Chondrocyte (in vitro differentiated cells): ENCODE measurements at places on chromosomes 7 and 10. TPM values are rescaled to one million over a fixed set of nuclear protein-coding genes. Genes with fewer than 3 reads are reported as not detected.

DNA sequence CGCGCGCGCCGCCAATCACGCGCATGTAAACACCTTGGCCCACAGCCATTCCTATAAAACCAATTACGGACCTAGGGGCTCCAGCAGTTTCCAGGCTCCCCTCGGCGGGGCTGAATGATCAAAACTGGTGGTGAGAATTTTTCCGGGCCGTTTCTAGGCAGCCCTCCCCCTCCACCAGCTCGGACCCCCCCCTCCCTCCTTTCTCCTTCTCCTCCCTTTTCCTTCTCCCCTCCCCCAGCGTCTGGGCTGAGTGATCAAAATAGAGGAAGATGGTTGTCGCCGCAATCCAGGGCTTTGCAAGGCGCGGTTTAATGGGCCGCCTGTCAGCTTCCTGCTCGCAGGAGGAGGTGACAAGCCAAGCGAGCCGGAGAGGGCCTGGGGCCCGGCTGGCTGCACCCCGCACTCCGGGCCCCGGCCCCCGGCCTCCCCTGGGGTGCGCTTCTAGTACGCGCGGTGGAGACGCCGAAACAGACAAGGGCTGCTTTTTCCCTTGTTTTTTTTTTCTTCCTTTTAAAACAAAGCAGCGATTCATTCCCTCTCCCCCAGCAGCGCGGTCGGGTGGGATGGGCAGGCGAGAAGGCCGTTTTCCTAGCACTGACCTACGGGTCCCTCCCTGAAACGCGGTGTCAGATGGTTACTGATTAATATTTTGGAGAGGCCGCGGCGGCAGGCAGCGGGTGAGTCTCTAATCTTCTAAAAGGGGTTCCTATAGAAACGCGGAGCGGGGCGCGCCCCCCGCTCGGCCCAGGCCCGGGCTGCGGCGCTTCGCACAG lies 528 bp upstream of the TNRC18 start:
- DNase-seq = no peak
- peak overlapping the region; percentile 98 for H3K27ac ChIP-seq
- peaks cover 6% of the 10 kb centered on the region for H3K4me1 ChIP-seq
- no peaks in the 10 kb centered on the region for H3K27me3 ChIP-seq

Gene HMX3
- not detected in 3 replicates for total RNA-seq

DNA sequence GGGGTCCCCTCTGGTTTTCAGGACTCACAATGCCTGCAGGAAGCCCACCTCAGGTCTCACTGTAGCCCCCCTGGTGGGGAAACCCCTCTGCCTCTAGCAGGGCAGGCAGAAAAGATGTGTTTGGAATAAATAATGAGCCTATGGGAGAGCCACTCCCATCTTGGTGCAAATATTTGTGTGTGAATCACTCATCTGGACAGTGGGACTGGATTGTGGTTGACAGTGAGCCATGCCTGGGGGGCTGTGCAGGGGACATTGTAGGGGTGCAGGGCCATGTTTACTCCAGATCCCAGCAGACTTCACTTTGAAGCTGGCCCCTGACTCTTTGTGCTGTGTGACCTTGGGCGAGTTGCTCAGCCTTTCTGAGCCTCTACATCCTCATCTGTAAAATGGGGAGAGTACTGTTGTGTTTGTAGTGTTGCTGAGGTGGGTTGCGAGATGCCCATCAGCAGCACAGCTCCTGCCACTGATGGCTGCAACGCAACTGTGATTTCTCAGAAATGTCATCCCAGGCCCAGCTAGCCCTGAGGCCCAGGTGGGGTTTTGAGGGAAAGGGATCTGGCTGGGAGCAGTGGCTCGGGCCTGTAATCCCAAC lies 20.7 kb downstream of the GTF2IRD1 start:
- peak overlapping the region; percentile 17 for H3K27ac ChIP-seq
- H3K27me3 ChIP-seq = no peaks in the 10 kb centered on the region
- H3K4me1 ChIP-seq = peaks cover 56% of the 10 kb centered on the region
- H3K4me3 ChIP-seq = no peak overlapping the region
- H3K36me3 ChIP-seq = no peaks in the 10 kb centered on the region

GRCh38 chr10:50275650-50276235 lies 24.4 kb upstream of the ASAH2 start:
- no peak for DNase-seq
- no peaks in the 10 kb centered on the region for H3K4me1 ChIP-seq
- H3K27me3 ChIP-seq = peaks cover 48% of the 10 kb centered on the region
- H3K27ac ChIP-seq = no peak overlapping the region

DNA sequence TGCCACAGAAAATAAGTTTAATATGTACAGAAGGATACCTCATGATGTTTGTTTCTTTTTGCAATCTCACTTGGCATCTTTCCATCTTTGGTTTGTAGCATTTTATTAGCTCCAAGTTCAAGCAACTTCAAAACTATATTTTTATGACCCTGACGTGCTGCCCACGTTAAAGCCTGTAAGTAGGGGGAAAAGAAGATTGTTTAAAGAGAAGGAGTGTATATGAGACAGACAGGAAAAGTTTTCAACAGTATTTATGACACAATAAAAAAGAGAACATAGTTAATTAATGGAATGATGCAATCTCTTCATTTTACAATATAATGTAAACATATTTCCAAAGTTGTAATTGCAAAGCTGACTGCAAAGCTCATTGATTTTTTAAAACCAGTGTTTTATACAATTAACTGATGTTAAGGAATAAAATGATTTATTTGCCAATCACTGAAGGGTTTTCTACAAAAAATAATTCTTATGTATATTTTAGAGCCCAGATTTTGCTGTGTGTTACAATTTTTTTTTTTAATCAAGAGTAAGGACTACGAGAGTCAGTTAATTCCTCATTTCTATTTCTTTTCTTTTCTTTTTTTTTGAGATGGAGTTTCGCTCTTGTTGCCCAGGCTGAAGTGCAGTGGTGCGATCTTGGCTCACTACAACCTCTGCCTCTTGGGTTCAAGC lies 42.5 kb downstream of the ASZ1 start:
- H3K27me3 ChIP-seq = peaks cover 15% of the 10 kb centered on the region
- peaks cover 3% of the 10 kb centered on the region for H3K4me1 ChIP-seq
- H3K4me3 ChIP-seq = no peak overlapping the region
- no peak overlapping the region for H3K27ac ChIP-seq

GRCh38 chr10:5090551-5090950 lies 3.7 kb upstream of the AKR1C3 start:
- H3K4me3 ChIP-seq = no peak overlapping the region
- H3K27ac ChIP-seq = no peak overlapping the region
- peaks cover 17% of the 10 kb centered on the region for H3K27me3 ChIP-seq
- peaks cover 19% of the 10 kb centered on the region for H3K4me1 ChIP-seq

Gene OR2A25
- total RNA-seq = not detected in 3 replicates

GRCh38 chr10:3478153-3478552 lies 305.6 kb upstream of the PITRM1 start:
- DNase-seq = no peak
- no peak overlapping the region for H3K4me3 ChIP-seq
- H3K27me3 ChIP-seq = peaks cover 1% of the 10 kb centered on the region
- peaks cover 21% of the 10 kb centered on the region for H3K4me1 ChIP-seq

DNA sequence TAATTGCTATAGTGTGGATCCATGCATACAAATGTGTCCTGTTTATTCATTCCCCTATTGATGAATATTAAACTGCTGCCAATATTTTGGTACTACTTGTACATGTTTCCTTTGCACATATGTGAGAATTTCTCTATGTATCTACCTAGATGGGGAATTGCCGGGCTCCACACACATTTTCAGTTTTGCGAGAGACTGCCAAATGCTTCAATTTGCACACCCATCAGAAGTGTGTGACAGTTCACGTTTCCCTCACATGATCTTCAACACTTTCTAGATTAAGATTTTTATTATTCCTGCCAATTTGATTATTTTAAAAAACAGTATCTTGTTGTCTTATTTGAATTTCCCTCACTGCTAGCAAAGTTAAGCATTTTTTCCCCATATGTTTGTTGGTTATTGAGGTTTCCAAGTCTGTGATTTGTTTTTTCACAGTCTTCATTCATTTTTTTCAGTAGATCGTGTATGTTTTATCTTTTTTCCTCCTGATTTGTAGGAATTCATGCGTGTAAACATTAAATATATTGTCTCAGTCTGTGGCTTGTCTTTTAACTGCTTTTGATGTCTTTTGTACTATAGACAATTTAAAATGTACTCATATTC lies 2.4 kb upstream of the KLF14 start:
- H3K4me1 ChIP-seq = peaks cover 7% of the 10 kb centered on the region
- H3K27ac ChIP-seq = no peak overlapping the region
- DNase-seq = no peak
- no peak overlapping the region for H3K4me3 ChIP-seq
- peaks cover 39% of the 10 kb centered on the region for H3K27me3 ChIP-seq
- H3K36me3 ChIP-seq = peaks cover 15% of the 10 kb centered on the region
